ENCODE measurements at places on chromosomes 5 and 9.

DNA sequence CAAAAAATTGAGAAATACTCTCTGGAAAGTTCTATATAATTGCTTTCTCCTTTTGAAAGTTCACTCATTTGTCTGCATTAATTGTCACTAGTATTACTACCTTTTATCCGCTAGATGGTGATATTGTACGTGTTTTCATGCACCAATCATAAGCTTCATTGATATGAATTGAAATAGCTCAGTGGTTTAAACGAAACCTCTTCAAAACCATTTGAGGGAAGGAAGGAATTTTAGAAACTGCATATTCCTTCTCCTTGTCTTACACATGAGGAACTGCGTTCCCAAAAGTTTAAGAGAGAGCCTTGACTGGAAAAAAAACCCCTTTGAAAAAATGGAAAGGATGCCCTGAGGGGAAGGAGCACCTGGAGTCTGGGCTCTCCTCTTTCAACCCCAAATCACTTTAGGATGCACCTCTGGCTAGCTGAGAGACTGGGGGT, 98.6 kb downstream of the YTHDC2 start:
- DNase-seq, result no peak

GRCh38 chr5:23977997-23978396, 470.6 kb downstream of the PRDM9 start:
- no peak for DNase-seq

- DNase-seq, result no peak
Measured at GRCh38 chr9:78694974-78695373, 398.0 kb downstream of the PSAT1 start.

- no peak for DNase-seq
Measured at GRCh38 chr5:173567548-173567947, 48.9 kb downstream of the BOD1 start.

DNA sequence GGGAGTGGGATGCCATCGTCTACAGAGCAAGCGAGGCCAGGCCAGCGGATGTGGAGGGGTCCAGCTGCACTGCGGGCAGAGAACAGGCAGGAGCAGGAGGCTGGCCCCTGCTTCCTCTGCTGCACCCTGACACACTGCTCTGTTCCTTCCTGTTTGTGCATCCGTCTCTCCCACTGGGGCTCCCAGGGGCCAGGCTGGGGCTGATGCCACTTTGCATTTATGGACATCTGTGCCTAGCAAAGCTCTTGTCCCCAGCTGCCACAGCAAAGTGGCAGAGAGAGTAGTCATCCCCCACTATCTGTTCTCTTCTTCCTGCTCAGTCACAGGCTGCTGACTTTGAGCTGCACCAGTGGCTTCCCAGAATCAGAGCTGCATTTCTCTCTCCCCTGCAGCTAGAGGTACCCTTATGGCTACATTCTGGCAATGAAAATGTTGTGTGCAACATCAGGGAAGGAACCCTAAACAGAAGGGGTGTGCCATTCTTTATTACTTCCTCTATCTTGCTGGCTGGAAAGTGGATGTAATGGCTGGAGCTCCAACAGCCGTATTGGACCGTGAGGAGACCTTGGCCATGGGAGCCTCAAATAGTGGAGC, 4.2 kb upstream of the NINJ1 start:
- DNase-seq, result no peak

- DNase-seq, result no peak
Measured at GRCh38 chr9:133512253-133513213, 12.2 kb downstream of the MYMK start.

DNA sequence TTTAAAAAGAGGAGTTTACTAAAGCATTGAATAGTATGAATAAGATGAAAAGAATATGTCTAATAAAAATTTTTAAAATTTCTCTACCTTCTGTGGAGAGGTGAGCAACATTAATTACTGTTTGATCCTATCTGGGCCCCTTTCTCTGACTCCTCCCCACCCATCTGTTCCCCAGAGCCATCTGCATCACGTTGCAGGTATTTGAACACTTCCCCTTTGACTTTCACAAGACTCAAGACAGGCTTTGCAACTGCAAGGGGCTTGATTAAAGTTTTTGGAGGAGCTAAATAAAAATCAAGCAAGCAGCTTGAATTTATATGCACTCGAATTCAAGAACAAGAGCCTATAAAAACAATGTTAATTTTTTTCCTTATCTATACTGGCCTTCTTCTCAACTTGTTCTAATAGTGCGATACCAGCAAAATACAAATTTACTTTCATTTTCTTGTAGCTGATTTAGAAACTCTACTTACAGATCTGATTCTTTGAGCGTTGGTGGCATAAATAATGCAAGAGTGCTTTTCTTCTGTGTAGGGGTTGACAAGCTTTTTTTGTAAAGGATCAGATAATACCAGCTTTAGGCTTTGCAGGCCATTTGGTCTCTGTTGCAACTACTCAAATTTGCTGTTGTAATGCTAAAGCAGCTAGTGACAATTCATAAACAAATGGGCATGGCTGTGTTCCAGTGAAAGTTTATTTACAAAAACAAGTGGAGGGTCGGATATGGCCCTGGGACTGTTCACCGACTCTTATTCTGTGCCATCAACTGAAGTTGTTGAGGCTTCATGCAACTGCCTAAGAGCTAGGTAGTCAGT, 21.2 kb downstream of the TXNDC8 start:
- DNase-seq, result no peak

All from activated CD8-positive, alpha-beta memory T cell treated with anti-CD3 and anti-CD28 coated beads for 1 hour (primary cell).